ENCODE measurements at places on chromosomes 6 and 20. TPM values are rescaled to one million over a fixed set of nuclear protein-coding genes. Genes with fewer than 3 reads are reported as not detected.

GRCh38 chr20:49853640-49854039 is 41.0 kb downstream of the SLC9A8 start:
- no peaks in the 10 kb centered on the region for H3K27me3 ChIP-seq
- DNase-seq, result no peak
- peak overlapping the region; percentile 88 for H3K27ac ChIP-seq
- peaks cover 10% of the 10 kb centered on the region for H3K36me3 ChIP-seq

GRCh38 chr6:158184608-158185007 is 16.5 kb downstream of the GTF2H5 start:
- H3K36me3 ChIP-seq, result peaks cover 33% of the 10 kb centered on the region
- peak overlapping the region; percentile 76 for H3K27ac ChIP-seq
- H3K4me3 ChIP-seq, result no peak overlapping the region
- H3K27me3 ChIP-seq, result no peaks in the 10 kb centered on the region

DNA sequence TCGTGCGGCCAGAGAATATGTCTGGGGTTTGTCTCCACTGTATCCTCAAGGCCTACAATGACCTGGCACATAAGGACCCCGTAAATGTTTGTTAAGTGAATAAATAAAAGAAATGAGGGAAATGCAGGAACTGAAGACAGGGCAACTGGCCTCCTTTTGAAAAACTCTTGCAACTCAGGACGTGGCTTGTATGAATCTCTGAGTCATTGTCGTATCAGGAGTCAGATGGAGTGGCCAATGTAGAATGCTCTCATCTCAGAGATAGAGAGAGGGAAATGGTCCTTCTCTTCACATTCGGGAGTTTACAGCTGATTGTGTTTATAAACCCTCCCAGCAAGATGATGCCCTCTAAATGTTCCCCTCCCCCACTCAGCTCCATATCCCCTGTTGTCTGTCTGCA is 57.1 kb downstream of the UST start:
- H3K4me1 ChIP-seq, result peaks cover 24% of the 10 kb centered on the region
- DNase-seq, result no peak
- no peaks in the 10 kb centered on the region for H3K36me3 ChIP-seq
- no peak overlapping the region for H3K4me3 ChIP-seq

Gene TREM1
- not detected for total RNA-seq

Gene OR2H1
- not detected for total RNA-seq

Gene AHCY
- total RNA-seq, result 98.0 TPM

Gene KIAA1755
- total RNA-seq, result 17.6 TPM

Data from chondrocyte (in vitro differentiated cells).